Stimulated activated CD4-positive, alpha-beta T cell treated with anti-CD3 and anti-CD28 coated beads, TNF-alpha, amount 100 ng/mL, for 48 hours (primary cell): ENCODE measurements at places on chromosomes 4 and X.

GRCh38 chrX:19496711-19497110 lies 18.6 kb downstream of the MAP3K15 start:
- DNase-seq: no peak

GRCh38 chrX:15437724-15438123 lies 53.5 kb upstream of the VEGFD start:
- no peak for DNase-seq

DNA sequence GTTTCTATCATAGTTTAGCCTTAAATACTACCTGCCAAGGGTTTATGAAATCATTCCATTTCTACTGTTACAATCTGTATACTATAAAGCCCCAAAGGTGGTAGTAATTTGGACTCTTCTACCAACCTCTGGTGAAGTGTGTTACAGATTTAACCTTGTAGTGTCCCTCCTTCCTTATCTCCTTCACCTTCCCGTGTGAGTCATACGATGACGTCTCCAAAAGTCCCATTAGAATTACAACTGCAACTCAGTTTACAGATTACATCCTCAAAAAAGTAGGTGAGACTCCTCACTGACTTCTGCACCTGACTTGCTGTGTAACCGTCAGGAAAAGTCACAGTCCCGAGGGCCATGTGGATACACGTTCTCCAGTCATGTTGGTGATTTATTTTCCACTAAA lies 219.0 kb downstream of the DCTD start:
- DNase-seq: no peak

GRCh38 chr4:13159041-13159620 lies 325.0 kb downstream of the RAB28 start:
- no peak for DNase-seq

DNA sequence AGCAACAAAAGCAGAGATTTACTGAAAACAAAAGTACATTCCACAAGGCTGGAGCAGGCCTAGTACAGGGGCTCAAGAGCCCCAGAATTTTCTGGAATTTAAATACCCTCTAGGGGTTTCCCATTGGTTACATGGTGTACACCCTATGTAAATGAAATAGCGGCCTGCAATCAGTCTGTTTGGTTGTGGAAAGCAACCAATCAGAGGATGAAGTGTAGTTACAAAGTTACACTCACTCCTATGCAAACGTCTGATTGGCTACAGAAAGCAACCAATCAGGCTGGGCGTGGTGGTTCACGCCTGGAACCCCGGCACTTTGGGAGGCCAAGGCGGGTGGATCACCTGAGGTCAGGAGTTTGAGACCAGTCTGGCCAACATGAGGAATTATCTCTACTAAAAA lies 13.8 kb upstream of the TXLNG start:
- no peak for DNase-seq

DNA sequence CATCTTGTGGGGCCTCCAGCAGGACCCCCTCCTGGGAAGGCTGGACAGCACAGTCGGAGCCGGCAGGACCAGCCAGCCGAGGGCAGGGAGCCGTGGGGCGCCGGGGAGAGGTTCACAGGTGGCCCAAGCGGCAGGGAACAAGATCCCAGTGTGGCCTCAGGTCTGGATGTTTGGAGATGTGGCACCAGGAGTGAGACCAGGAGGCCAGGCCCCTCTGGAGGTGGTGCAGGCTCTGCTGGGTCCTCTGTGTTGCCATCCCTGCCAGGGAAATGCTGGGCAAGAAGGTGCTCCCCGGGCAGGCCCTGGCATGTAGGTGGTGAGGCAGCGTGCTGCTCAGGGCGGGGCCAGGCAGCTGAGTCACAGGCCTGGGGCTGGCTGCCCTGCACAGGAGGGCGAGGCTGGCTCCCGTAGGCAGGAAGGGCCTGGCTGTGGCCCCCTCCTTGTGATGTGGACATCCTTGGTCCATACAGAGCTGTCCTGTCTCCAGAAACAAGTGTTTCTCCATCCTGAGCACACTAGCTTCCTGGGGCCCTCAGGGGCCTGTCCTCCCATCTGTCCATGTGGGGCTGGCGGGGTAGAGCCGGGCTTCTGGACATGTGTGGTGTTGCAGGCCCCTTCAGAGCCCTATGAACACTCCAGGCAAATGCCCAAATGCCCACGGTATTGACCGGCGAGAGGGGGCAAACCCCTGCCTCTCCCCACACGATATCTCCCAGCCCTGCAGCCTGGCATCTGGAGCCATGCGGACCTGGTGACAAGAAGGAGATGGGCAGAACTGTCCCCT lies 4.8 kb upstream of the HGFAC start:
- no peak for DNase-seq

DNA sequence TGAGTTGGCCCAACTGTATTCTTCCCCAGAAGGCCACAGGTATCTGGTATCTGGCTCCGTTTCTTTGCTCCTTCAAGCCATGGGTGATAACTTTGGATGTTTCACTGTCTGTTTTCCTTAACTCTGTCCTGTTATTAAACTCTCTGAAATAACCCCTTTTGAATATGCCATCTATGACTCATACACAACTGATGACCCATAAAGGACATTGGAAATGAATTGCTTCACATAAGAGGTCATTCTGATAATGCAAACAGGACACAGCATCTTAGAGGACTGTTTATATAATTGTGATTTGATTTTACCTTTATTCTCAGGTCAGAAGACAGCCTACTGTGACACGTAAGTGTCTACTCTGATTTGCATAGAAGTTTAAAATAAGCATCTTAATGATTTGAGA lies 227.7 kb downstream of the VEGFC start:
- DNase-seq: no peak

DNA sequence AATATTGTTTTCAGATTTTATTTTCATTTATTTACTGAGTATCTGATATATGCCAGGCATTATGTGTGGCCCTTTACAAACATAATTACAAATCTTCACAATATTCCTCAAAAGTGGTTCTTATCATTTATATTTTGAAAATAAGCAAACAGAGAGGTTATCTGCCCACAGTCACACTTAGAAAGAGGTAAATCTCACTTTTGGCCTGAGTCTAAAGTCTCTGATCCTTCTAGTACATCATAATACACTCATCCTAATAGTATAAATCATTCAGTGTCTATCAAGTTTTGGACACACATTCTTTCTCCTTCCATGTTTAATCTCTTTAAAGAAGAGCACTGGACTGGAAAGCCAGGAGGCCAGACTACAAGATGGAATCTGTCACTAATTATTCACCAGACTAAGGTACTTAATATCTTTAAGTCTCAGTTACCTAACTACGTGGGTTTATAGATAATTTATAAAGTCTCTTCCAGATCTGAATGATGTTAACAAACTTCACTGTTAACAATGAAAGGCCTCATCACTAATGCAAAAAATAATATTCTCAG lies 281.3 kb downstream of the PPP3CA start:
- no peak for DNase-seq

DNA sequence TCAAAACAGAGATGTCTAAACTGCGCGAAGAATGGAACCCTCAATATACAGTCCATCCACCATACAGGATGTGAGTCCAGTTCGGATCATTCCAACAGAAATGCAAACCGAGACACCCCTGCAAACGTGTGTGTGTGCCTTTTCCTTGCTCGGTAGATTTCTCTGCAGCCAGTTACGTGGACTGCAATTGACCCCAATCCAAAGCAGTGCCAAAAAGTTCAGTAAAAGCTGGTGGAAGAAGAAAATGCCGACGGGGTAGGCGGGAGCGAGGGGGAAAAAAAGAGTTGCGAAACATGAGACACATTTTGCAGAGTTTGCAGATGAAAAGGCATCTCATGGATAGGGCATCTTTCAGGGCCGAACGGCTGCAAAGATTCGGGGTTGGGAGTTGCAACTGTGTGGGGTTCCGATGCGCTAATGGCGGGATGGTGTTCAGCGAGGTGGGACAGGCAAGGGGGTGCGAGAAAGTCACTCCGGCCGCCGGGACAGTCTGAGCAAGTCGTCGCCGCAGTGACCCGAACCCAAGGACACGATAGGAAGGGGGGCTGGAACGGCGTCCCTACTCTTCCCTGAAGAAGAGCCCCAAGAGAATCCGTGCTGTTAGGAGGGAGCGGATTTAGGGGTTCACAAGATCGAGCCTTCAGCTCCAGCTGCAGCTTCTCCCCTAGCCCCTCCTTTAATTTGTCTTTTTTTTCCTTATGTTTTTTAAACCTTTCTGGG lies 3.8 kb downstream of the PHOX2B start:
- DNase-seq: no peak

- DNase-seq: no peak
Measured at GRCh38 chr4:951186-951585, 18.9 kb downstream of the TMEM175 start.

DNA sequence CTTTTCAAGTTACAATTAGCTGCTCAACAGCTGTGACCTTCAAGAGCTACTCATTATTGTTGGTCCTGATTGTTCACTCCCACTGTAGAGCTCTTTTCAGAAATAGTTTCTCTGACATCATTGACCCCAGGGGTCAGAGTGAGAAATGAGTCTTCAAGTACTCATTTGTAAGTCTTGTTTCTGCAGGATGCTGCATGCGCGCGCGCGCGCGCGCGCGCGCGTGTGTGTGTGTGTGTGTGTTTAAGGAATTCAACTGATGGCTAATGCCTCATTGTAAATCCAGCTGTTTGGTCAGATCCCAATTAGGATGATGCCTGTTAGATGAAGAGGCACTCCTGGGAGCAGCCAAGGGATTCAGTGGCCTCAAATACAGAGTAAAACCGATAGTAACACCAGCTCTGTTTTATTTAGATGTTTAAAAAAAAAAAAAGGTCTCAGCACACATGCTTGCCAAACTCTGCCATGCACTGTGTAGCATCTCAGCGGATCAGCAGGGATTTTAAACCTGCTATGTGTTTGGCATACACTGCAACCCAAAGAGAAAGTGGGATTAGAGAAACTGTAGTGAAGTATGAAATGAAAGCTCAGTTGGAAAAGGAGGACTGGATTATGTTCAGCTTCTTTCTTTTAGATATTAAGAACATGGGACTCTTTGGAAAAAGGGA lies 332.3 kb downstream of the ADGRL3 start:
- DNase-seq: no peak

- DNase-seq: no peak
Measured at GRCh38 chr4:110675426-110675825, 52.5 kb upstream of the PITX2 start.

DNA sequence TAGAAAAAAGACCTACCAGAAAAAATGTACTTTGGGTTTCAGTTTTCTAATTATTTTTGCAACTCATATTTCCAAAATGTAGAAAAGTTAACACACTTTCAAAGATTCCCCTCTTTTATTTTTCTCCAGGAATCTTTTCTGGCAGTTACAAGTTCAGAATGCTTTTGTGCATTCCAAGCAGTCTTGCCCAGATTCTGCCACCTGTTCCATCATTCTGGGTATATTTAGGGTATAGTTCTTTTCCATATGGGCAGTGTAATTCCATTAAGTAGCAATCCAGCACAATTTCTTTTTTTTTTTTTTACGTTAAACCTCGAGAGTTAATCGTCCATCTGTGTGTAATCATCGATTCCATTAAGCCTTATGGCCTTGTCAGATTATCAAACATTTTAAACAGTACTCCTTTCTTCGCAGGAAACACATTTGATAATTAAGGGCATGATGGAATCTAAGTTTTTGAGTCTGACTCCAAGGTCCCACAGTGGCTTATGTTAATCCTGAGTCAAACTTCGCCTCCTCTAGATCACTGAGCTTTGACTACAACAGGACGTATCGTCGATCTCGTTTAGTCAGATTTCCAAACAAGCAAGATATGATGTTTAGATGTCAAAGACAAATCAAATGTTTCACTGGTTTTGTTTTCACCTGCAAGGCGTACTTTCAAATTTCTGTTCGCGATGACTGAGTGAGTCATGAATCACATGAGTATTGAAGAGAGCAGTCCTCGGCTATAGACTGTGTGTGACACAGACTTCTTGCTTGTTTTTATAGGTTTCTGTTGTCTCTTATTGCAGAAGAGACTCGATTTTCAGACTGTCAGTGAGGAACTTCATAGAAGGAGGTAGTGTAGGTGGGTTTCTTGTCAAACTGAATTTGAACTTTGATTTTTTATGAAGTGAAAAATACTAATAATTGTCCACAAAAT lies 118.9 kb upstream of the GK2 start:
- no peak for DNase-seq

- DNase-seq: peak; percentile 8
Measured at GRCh38 chrX:44344194-44344593, 722 bp upstream of the EFHC2 start.

GRCh38 chr4:133147921-133148689 lies 989 bp upstream of the PCDH10 start:
- DNase-seq: no peak

GRCh38 chrX:9447906-9448305 lies 17.0 kb upstream of the TBL1X start:
- no peak for DNase-seq

- no peak for DNase-seq
Measured at GRCh38 chr4:123599920-123600810, 203.6 kb downstream of the SPRY1 start.

DNA sequence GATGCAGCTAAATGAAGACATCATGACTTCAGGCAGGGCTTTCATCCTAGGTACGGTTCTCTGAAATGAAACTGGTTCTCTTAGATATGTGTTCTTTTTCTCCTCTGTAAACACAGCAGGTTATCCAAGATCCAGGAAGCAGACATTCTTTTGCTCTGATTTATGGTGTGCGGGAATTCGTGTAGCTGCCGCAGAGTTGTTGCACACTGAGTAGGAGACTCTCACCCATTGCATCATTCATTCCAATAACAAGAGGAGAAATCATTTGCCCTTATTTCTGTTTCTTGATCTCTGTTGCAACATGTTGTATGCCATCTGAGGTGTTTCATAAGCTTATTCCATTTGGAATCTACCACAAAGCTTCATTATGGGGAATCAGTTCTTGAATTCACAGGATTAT lies 133.6 kb upstream of the VCX2 start:
- DNase-seq: no peak

- no peak for DNase-seq
Measured at GRCh38 chr4:183170894-183171293, 71.8 kb downstream of the WWC2 start.

- no peak for DNase-seq
Measured at GRCh38 chr4:146342600-146343192, 128.4 kb downstream of the REELD1 start.

DNA sequence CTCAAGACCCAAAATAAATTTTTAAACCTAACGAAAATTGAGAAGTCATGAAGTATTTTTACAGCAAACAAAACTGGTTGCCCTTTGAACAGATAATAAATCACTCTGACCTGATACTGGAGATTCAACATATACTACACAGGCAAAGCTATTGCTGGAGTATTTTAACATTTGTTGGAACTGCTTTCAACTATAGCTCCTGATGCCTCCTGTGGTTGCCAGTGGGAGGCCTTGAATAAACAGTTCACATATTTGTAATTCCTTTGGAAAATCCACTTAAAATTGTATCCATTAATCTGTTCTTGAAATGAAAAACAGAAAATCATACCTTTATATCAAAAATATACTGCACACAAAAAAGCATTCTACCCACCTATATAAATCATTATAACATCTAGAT lies 605.1 kb downstream of the KCTD8 start:
- DNase-seq: no peak

- no peak for DNase-seq
Measured at GRCh38 chrX:118751950-118752783, 24.8 kb downstream of the IL13RA1 start.

DNA sequence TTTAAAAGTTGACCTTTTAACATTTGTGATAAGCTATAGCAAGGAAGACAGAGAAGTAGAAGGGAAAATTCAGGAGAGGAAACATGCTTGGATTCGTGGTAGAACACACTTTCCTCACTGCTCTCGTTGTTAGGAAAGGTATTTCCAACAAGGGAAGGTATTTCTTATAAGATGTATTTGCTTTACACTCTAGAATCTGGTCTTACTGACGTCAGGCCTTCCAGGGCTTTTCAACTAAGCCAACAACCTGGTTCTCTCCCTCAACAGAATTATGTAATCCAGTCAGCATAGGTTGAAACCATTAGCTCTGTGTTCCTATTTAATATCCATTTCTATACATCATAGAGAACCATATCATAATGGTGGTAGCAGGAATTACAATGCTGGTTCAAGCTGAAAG lies 241.9 kb downstream of the SLC39A8 start:
- no peak for DNase-seq
